ENCODE measurements at places on chromosomes 11 and 22.

- peak; percentile 89 for DNase-seq
Observed at GRCh38 chr11:95556342-95557163, 233.0 kb downstream of the FAM76B start.

GRCh38 chr11:17753641-17754040, 19.1 kb downstream of the KCNC1 start:
- no peak for DNase-seq

- DNase-seq = no peak
Observed at GRCh38 chr22:42855721-42856120, 1.4 kb downstream of the ARFGAP3 start.

GRCh38 chr11:45933846-45934579, 11.6 kb downstream of the LARGE2 start:
- DNase-seq = no peak

DNA sequence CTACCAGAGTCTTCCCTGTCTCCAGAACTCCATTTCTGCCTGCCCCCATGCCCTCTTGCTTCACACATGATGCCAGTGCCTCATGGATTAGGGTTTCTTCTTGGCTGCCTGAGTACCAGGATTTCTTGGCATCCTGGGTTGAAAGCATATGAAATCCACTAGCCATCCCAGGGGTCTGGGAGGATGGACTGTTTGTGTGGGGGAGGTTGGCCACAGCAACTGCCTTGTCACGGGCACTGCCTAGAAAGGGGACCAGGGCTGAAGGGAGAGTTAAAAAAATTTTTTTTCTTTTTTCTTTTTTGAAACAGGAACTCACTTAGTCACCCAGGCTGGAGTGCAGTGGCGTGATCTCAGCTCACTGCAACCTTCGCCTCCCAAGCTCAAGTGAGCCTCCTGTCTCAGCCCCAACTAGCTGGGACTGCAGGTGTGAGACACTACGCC, 4.2 kb downstream of the USP35 start:
- peak; percentile 78 for DNase-seq

- peak; percentile 87 for DNase-seq
Observed at GRCh38 chr11:96229354-96229977, 113.5 kb downstream of the MAML2 start.

DNA sequence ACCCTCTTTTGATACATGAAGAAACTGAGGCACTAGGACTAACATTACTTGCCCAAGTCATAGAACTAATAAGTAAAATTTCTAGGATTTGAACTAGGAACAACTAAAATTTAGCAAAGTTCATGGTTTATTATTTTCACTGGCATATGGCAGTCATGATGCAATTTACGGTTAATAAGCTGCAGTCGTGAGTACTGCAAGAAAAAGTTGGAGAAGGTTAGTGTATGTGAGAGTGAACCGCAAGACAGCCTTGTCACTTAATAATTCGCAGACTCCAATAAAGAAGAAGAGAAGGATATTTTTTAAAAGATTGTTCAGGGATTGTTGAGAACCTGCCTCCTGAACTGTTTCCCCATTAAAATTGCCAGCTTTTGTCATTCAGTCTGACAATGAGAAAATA, 663.4 kb upstream of the TENM4 start:
- no peak for DNase-seq

- DNase-seq = no peak
Observed at GRCh38 chr22:29487426-29487986, 7.5 kb downstream of the NEFH start.

DNA sequence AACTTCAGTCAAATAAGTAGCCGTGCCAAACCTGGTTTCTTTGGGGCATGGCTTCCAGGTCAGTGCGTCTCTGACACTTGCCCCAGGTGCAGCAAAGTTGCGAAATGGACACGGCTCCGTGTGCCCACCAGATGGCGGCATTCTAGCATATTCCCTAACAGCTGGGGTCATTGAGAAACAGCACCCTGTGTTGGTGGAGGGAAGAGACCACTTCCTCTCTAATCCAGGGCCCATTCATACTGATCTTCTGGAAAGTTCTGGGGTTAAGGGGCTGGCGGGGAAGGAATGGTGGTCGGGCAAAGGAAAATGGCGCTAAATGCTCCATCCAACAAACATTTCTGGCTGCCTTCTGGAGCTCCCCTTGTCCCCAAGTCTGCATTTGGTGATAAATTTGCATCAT, 141.2 kb upstream of the TIMP3 start:
- DNase-seq = peak; percentile 79

DNA sequence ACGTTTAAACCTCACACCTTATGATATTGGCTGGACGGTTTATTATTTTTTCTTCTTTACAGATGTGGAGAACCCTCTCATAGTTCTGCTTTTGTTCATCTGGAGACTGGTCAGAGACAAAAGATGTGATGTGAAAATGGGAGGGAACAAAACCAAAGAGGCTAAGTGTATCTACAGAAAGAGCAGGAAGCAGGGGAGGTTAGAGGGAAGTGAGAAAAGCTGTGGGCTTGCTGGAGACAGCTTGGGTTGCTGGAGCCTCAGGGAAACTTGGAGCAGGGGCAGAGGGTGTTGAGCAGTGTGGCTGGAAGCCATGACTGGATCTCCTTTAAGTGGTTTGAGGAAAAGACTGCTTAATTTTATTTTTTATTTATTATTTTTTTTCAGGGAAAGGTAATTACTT, 79.0 kb upstream of the SNX19 start:
- peak; percentile 23 for DNase-seq

DNA sequence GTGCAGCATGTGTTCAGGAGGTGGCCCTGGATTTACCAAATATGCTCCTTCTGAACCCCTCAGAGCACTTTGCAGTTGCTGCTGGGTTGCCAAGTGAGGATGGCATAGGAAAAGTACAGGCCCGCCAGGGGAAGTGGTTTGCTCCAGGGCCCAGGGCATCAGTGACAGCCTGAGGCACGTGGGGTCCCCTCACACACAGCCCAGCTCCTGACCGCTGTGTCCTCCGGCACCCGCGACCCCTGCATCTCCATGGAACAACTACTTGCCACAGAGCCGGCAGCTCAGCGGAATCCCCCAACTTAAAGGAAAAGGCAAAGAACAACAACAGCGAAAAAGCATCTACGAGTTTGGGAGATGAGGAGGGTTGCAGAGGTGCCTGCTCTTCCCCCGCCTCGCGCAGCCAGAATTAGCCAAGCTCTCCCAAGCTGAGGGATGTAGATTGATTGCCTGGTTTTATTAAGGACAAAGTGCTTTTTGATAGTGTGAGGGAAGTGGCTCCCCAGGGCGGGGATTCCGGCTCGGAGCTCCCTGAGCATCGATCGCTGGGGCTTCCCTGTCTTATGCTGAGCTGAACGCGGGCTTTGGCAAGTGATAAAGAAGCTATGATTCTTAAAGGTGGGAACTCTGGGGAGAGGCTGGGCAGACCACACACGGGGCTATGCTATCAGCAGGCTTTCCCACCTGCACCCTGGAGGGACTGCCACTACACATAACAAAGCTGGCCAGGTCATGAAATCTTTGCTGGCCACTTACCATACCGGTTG, 174.5 kb downstream of the CEP164 start:
- DNase-seq = no peak
